ENCODE measurements at places on chromosomes 1 and 21.

GRCh38 chr1:223074445-223075300 is 68.4 kb downstream of the TLR5 start:
- DNase-seq: no peak

GRCh38 chr1:192832492-192832891 is 23.7 kb downstream of the RGS2 start:
- no peak for DNase-seq

GRCh38 chr1:218886101-218886871 is 287.4 kb upstream of the LYPLAL1 start:
- no peak for DNase-seq

- no peak for DNase-seq
Observed at GRCh38 chr21:34181431-34182039, 108.2 kb downstream of the MRPS6 start.

GRCh38 chr1:154501423-154502065 is 475 bp upstream of the TDRD10 start:
- no peak for DNase-seq

All from NCI-H146 (cell line).